ENCODE measurements at places on chromosomes 3 and 15.

- DNase-seq: no peak
Measured at GRCh38 chr15:101697488-101697887, 26.8 kb downstream of the TARS3 start.

GRCh38 chr3:100540791-100541334, 48.4 kb downstream of the TMEM45A start:
- no peak for DNase-seq

GRCh38 chr15:49982584-49982983, 136.4 kb downstream of the ATP8B4 start:
- DNase-seq: no peak

DNA sequence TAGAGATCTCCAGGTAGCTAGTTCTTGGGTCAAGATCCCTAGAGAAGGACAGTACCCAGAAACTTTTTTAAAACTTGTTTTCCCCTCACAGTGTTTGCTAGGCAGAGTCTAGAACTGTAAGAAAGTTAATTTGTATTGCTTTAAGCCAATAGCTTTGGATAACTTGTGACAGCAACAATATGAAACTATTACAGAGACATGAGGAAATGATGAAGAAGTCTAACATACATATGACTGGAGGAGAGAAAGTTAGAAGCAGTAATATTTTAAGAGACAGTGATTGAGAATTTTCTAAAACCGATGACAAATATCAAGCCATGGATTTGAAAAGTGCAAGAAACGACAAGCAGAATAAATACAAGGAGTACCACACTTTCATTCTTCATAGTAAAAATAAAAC, 10.0 kb downstream of the HMG20A start:
- no peak for DNase-seq

GRCh38 chr15:56366211-56366610, 985 bp downstream of the TEX9 start:
- no peak for DNase-seq

GRCh38 chr3:18758047-18758704, 333.0 kb upstream of the SATB1 start:
- peak; percentile 14 for DNase-seq

- DNase-seq: no peak
Measured at GRCh38 chr3:175620532-175620931, 761.4 kb downstream of the NAALADL2 start.

- no peak for DNase-seq
Measured at GRCh38 chr15:75902129-75902557, 1.5 kb upstream of the FBXO22 start.

- DNase-seq: no peak
Measured at GRCh38 chr15:81178365-81178764, 18.3 kb upstream of the IL16 start.

GRCh38 chr3:164620956-164621355, 457.3 kb downstream of the SI start:
- DNase-seq: no peak

- DNase-seq: peak; percentile 93
Measured at GRCh38 chr3:195823280-195823679, 11.6 kb upstream of the MUC4 start.

GRCh38 chr15:57555270-57555669, 36.4 kb upstream of the MYZAP start:
- no peak for DNase-seq

- no peak for DNase-seq
Measured at GRCh38 chr3:119149484-119149883, 3.5 kb downstream of the TEX55 start.

- no peak for DNase-seq
Measured at GRCh38 chr3:62554264-62554799, 181.0 kb upstream of the FEZF2 start.

GRCh38 chr3:72375237-72376076, 472.8 kb downstream of the SHQ1 start:
- no peak for DNase-seq

DNA sequence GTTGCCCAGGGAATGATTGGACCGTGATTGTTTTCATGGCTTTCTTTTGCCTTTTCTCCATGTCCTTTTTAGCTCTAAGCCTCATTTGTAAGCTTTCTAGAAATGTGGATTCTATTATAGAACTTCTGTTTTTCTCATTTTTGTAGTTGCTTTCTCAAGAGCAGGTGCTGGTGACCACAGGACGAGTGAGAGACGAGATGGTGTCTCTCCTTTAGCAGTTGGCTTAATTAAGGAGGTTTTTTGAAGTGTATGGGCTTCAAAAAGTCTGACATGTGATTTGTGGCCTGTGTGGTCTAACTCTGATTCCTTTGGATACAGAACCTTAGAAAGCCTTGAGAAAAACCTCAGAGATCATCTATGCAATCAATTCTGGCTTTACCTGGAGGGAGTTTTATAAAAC, 292.8 kb downstream of the LPP start:
- no peak for DNase-seq

GRCh38 chr3:70985572-70985971, 598.0 kb downstream of the FOXP1 start:
- DNase-seq: no peak

DNA sequence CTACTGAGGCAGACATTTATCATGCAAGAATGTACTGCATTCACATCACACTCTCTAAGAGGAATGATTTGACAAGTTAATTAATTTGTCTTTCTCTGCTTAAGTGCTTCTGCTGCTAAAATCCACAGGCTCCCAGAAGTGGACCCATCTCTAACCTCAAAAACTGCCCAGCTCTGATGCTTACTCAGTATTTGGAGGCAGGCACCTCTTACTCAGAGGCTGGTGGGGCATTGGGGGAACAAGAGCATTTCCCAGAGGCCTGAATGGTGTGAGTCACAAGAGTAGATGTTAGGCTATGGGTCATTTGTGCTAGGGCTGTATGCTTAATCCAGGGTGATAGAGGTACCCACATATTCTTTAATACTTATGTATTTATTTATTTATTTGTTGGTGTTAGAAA, 34.4 kb upstream of the HCN4 start:
- DNase-seq: no peak

DNA sequence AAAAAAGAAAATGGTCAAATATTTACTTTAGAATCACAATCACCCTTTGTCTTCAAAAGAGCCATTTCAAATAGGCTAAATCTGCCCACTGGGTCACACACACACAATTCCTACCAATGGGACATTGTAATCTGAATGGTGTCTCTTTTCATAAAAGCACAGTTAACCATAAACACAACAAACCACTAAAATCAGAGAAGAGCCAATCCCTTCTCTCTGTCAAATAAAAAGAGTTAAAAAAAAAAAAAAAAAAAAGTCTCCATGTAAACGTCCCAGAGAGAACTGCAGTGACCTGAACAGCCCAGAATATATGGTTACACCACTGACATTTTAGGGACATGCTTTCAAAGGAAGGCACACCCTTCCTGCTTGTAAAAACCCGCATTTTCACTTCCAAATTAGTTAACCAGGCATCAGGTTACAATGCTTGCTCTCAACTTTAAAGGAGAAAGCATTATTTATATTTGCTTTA, 63.7 kb downstream of the PRICKLE2 start:
- DNase-seq: no peak

DNA sequence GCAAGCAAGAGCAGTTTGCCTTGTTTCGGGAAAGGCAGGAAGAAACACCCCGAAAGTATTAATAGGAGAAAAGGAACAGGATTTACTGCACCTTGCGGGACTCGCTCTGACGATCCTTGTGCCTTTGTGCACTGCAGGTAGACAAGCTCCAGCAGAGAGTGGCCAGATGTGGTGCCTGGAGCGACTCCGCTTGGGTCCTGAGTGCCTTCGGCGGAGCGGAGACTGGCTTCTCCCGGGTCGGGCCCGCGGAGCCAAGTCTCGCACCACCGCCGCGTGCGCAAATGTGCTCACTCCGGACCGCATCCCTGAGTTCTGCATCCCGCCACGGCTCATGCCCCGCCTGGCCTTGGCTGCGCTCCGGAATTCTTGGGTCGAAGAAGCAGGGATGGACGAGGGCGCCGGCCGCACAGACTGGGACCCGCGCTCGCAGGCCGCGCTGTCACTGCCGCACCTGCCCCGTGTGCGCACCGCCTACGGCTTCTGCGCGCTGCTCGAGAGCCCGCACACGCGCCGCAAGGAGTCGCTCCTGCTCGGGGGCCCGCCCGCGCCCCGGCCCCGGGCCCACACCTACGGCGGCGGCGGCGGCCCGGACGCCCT, 769 bp downstream of the C2CD4A start:
- peak; percentile 37 for DNase-seq

DNA sequence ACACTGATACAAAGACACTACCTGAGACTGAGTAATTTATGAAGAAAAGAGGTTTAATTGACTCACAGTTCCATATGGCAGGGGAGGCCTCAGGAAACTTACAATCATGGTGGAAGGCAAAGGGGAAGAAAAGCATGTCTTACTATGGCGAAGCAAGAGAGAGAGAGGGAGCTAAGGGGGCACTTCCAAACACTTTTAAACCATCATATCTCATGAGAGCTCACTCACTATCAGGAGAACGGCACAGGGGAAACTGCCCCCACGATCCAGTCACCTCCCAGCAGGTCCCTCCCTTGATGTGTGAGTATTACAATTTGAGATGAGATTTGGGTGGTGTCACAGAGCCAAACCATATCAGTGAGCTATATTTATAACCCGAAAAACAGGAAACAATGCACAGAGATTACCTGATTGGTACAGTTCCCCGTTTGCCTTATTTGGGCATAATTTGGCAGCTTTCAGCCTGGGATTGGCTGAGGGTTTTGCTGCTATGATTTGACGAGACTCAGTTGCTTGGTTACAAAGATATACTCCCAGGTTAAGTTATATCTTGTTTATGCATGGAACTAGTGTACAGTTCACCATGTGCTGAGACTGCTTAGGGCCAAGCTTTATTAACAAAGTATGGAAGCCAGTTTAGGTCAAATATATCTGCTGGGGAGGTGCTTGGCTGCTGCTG, 184.2 kb downstream of the NR2F2 start:
- no peak for DNase-seq

DNA sequence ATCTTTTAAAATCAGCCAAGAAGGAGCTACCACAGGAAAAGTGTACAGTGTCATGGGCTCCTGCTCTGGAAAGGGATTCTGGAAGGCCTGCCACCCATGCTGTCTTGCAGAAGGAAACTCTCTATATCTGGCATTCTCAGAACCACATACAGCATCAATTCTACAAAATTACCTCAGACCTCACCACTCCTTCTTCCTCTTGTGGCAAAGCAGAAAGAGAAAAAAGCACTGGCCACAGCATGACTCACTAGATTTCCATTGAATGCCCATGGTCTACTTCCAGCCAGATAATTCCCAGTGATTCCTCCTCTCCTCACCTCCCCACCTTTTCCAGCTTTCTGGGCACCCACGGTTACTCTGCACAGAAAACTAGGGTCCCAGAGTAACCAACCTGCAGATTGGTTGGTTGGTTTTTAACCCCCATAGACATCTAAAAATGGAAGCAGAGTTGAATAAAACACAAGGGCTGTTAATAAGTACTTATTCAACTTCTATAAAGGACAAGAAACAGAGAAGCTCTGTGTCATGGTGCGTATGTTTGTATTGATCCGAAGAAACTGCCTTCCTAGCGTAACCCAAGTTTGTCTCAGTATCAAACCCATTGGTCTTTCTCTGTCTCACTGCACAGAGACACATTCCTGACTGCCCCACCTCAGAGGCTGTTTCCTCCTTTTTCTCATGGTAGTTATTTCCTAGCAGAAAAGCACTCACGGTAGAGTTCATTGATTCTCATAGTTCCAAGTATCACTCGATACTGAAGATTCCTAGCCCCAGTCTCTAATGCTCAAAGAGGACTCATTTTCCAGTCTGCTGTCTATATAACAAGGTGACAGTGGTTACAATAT, 67.7 kb downstream of the LDHAL6B start:
- no peak for DNase-seq

DNA sequence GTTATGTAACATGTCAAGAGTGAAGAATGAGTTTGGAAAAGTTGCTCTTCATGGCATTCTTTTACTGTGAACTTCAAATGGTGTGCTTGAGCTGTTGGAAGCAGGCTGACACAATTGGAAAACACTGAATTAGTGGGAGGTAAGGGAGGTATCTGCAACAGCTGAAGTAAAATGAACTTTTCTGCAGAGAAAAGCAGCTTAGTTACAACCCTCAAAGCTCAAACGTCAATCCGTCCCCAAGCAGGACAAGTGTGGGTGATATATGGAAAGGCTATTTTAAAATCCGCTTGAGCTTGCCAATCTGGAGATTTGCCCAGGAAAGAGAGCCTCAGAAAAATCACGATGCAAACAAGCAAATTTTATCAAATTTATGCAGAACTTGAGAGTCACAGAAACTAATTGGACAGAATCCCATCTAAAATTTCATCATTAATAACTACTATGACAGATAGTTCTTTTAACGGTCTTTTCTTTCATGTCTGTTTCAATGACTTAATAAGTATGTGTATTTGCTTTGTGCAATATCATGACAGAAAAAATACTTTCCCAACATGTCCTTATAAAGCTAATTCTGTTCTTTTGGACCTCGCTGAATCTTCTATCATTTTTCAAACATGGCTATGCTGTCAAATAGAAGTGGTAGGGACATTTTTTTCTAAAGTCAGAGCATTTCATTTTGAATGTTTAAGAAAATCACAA, 266.6 kb upstream of the SLITRK3 start:
- no peak for DNase-seq

DNA sequence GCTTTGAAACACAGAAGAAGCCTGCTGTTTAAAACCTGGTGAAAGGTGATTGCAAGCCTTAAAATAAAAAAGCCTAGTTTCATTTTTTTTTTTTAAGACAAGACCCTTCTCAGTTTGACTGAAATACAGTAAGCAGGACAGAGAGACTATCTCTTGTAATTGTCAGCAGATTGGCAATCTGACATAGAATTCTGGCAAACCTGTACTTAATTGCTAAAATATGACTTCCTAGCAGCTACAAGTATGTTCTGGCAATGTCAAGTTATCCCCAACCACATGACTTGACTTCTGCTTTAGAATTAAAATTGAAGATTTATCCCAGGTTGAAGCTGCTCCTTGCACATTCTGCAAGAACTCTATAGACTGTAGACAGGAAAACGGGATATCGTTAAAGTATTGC, 232.8 kb upstream of the NR2F2 start:
- no peak for DNase-seq

DNA sequence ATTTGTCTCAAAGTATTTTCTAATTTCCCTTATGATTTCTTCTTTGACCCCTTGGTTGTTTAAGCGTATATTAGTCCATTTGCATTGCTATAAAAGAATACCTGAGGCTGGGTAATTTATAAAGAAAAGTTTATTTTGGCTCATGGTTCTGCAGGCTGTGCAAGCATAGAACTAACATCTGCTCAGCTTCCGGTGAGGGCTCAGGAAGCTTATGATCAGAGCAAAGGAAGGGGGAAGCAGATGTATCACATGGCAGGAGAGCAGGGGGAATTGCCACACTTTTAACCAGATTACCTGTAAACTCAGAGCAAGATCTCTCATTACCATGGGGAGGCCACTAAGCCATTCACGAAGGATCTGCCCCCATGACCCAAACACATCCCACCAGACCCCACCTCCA, 148.2 kb downstream of the PDE8A start:
- DNase-seq: no peak

DNA sequence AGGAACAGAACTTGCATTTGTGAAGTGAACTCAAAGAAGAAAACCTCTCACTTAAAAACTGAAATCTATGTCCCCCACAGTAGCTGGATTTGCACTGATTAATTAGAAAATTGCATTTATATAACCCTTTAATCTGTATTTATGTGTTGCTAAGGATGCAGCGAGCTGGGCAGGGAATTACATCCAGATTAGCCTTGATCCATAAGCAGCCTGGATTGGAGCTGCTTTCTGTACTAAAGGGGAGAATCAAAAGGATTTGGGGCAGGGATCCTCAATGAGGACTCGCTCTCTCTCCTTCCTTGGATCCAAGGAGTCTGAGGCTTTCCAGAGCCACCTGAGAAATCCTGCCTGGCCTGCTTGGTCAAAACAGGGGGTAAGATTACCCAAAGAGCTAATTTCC, 125.9 kb downstream of the TLE3 start:
- DNase-seq: no peak

Measured in thyroid gland (tissue), 4 donors.